Osteoblast (primary cell): ENCODE measurements at places on chromosomes 16 and 17. TPM values are rescaled to one million over a fixed set of nuclear protein-coding genes. Genes with fewer than 3 reads are reported as not detected.

The DNAH17 gene
- total RNA-seq: under 0.01 TPM in 2 replicates

The MEOX1 gene
- total RNA-seq: under 0.01 TPM in 1 of 2 replicates, not detected in the other

The USP43 gene
- total RNA-seq: under 0.01 and 0.36 TPM in 2 replicates

The ITGAE gene
- 10.5 and 12.4 TPM in 2 replicates for total RNA-seq

The RNF227 gene
- total RNA-seq: 2.4 and 3.6 TPM in 2 replicates

The ZNF385C gene
- not detected in 2 replicates for total RNA-seq

The TNFSF13 gene
- total RNA-seq: 0.59 and 1.1 TPM in 2 replicates

The IGSF6 gene
- total RNA-seq: under 0.01 and 0.36 TPM in 2 replicates

The CDH1 gene
- 0.59 and 1.1 TPM in 2 replicates for total RNA-seq

The TEKT3 gene
- 0.36 TPM in 1 of 2 replicates, not detected in the other for total RNA-seq

The GJD3 gene
- total RNA-seq: 1.8 and 2.7 TPM in 2 replicates

The MT3 gene
- total RNA-seq: not detected in 2 replicates

The ABCC11 gene
- total RNA-seq: under 0.01 and 0.29 TPM in 2 replicates

The DRC3 gene
- 1.8 and 2.9 TPM in 2 replicates for total RNA-seq

The MYH2 gene
- total RNA-seq: not detected in 2 replicates

The SAT2 gene
- 41.3 and 52.5 TPM in 2 replicates for total RNA-seq

The STAT5A gene
- 35.5 and 38.6 TPM in 2 replicates for total RNA-seq

The SLC9A5 gene
- total RNA-seq: 2.9 and 3.6 TPM in 2 replicates

The TLCD2 gene
- total RNA-seq: 4.7 TPM in 2 replicates

The ST6GALNAC1 gene
- total RNA-seq: 0.72 TPM in 1 of 2 replicates, not detected in the other

The KRT31 gene
- not detected in 2 replicates for total RNA-seq

The KRT20 gene
- not detected in 2 replicates for total RNA-seq

The PSMB10 gene
- 44.5 and 47.0 TPM in 2 replicates for total RNA-seq

The CLEC18A gene
- total RNA-seq: 0.29 and 1.1 TPM in 2 replicates

The CAVIN1 gene
- 861 and 988 TPM in 2 replicates for total RNA-seq

The SLC2A4 gene
- under 0.01 and 0.29 TPM in 2 replicates for total RNA-seq

The TPSG1 gene
- not detected in 2 replicates for total RNA-seq

The MPP2 gene
- 0.59 and 0.72 TPM in 2 replicates for total RNA-seq

The AURKB gene
- 3.6 and 4.7 TPM in 2 replicates for total RNA-seq

The EXOC3L1 gene
- total RNA-seq: not detected in 2 replicates

The CACNG3 gene
- not detected in 2 replicates for total RNA-seq

The ANKFY1 gene
- total RNA-seq: 44.2 and 44.9 TPM in 2 replicates

The SGCA gene
- total RNA-seq: 0.29 TPM in 1 of 2 replicates, not detected in the other

The FBXO39 gene
- 0.36 and 0.59 TPM in 2 replicates for total RNA-seq

The P2RX5 gene
- total RNA-seq: 0.36 TPM in 1 of 2 replicates, not detected in the other

The SLFN5 gene
- total RNA-seq: 184 and 211 TPM in 2 replicates

The GRAP gene
- total RNA-seq: under 0.01 TPM in 1 of 2 replicates, not detected in the other

The BCL6B gene
- not detected in 2 replicates for total RNA-seq

The FOXF1 gene
- total RNA-seq: not detected in 2 replicates

The TLCD1 gene
- 3.2 and 4.0 TPM in 2 replicates for total RNA-seq

The CPHXL2 gene
- not detected in 2 replicates for total RNA-seq

The CD300LG gene
- not detected in 2 replicates for total RNA-seq
